ENCODE measurements at places on chromosomes 2 and 18. TPM values are rescaled to one million over a fixed set of nuclear protein-coding genes. Genes with fewer than 3 reads are reported as not detected.

The ZNF892 gene
- 7.1 TPM for total RNA-seq

The SIX3 gene
- total RNA-seq = not detected

The CSRNP3 gene
- 1.6 TPM for total RNA-seq

The NHEJ1 gene
- 13.1 TPM for total RNA-seq

The MATN3 gene
- 9.7 TPM for total RNA-seq

The TMEM178A gene
- 2.8 TPM for total RNA-seq

The TCF23 gene
- not detected for total RNA-seq

The HMSD gene
- total RNA-seq = 0.29 TPM

The MTCL1 gene
- total RNA-seq = 60.1 TPM

The NGEF gene
- 4.2 TPM for total RNA-seq

The LCT gene
- total RNA-seq = not detected

The CD226 gene
- total RNA-seq = 1.9 TPM

The XDH gene
- total RNA-seq = 2.2 TPM

The SERPINB3 gene
- 0.12 TPM for total RNA-seq

The GKN2 gene
- not detected for total RNA-seq

GRCh38 chr2:59449274-59449673 lies 1104.2 kb downstream of the BCL11A start:
- no peak for DNase-seq

- no peak for DNase-seq
Observed at GRCh38 chr2:99356853-99357252, 19.7 kb downstream of the EIF5B start.

GRCh38 chr2:119463990-119464389 lies 32.3 kb downstream of the TMEM37 start:
- no peak for DNase-seq

- DNase-seq = no peak
Observed at GRCh38 chr2:73708527-73708926, 28.6 kb downstream of the TPRKB start.

GRCh38 chr18:49997558-49997957 lies 184.2 kb upstream of the ACAA2 start:
- DNase-seq = no peak

- DNase-seq = no peak
Observed at GRCh38 chr2:30978044-30978443, 160.2 kb downstream of the GALNT14 start.

GRCh38 chr2:46171411-46171953 lies 125.7 kb upstream of the EPAS1 start:
- DNase-seq = no peak

DNA sequence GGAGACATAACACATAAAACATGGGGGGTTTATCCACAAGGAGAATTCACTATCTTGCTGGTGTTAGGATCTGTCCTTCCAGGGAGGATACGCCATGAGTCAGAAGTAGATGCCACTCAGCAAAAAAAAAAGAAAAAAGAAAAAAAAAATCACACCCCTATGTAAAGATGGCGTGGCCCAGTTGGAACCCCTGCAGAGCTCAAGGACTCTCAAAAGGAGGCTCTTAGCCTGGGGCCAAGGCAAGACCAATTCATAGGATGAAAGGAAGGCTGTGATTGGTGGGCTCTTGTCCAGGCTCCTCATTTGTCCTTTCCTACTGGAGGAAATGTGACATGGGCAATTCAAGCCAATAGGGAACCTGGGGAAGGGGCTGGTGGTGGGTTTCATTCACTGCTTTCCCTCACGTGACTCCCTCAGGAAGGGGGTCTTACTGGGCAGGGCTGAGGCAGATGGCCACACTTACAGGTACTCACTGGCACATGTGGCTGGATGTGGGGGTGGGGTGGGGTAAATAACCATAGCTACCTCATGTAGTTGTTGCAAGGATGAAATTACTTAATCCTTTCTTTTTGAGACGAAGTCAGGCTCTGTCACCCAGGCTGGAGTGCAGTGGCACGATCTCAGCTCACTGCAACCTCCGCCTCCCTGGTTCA lies 38.7 kb upstream of the HAAO start:
- DNase-seq = no peak

- no peak for DNase-seq
Observed at GRCh38 chr2:218448934-218449333, 30.0 kb downstream of the VIL1 start.

- DNase-seq = no peak
Observed at GRCh38 chr2:6982449-6982848, 65.2 kb downstream of the RNF144A start.

DNA sequence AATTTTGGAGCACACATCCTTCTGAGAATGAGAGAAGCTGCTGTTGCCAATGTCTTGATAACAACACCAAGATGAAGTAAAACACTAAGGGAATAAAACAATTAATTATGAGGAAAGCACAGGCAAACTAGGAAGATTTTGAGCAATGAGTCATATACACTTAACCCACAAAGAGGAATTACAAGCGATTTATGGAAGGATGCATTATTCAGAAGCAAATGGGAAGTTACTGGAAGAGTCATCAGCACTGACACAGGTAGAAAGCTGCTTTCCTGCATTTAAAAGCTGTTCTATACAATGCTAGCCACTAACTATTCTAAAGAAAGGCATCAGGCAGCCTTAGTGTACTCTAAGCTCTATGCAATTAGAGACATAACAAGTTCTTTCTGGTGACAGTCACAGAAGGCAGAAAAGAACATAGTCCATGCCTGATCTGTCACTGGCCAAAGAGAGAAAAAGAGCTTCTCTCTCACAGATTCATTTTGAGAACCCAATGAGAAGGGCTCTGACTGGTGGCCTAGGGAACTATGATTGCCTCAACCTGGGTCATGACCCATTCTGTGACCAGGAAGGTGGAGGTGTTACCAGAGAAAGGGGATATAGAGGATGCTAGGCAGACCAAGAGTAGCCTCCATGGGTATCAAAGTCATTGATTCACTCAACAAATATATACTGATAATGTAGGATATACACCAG lies 45.4 kb downstream of the M1AP start:
- no peak for DNase-seq

DNA sequence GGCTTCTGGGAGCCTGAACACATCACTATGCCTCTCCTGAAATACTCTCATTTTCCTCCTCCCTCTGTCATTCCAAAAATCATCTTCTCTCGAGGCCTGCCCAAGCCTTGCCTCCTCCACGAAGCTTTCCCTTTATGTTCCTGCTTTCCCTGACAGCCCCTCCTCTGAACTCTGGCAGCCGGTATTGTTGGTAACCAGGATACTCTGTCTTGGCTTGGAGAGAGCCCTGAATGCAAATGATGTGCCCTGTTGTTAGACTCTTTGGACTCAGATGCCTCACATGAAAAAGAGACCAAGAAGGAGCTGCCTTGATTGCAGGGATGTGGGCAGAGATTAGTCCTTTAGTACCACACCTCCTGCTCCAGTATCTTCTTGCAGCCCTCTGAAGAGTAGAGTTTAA lies 138.5 kb upstream of the DLX2 start:
- no peak for DNase-seq

DNA sequence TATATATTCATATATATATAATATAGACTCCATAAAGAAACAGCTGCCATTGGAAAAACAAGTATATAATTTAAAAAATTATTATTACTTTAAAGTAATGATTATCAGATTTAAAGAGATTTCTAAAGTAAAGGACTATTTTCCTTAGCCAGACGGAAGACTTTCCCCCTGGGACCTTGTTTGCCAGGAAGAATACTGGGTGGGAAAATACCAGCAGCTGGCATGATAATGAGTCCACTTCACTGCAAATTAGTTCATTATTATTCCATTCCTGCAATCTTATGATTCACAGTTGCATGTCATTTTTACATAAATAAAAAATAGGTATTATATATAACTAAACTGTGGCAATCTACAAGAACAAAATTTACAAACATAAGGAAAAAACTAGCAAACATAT lies 339.8 kb upstream of the CDH7 start:
- no peak for DNase-seq

DNA sequence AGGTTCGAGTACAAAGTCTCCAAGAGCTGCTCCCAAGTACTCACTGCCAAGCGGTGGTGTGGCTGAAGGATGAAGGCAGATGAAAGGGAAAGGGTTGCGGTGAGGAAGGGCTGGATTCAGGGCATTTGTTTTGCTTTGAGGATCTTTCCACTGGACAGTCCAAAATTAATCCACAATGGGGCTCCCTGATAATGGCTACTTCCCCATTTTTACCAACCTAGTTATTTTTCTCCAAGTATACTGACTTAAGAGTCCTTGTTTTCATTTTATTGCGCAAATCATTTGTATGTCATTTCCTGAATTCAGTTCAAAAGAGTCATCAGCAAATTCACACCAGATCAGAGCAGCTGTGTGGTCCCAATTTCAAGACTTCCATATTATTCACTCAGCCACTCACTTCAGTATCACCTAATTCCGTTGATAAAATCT lies 464 bp upstream of the SESTD1 start:
- DNase-seq = no peak

DNA sequence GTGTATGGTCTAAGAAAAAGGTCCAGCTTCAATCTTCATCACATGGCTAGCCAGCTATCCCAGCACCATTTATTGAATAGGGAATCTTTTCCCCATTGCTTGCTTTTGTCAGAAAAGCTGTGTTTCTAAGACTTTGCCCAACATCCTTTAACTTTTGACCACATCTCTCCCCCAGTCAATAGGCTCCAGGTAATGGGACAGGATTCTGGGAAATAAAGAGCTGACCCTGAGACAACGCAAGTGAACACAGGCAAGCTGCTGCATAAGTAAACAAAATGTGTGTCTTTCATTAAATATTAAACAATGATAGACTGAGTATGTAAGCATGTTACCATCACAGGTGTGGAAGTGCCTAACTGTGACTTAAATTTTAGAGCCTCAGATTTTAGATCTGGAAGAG lies 23.0 kb downstream of the FAM110C start:
- no peak for DNase-seq

- DNase-seq = peak; percentile 73
Observed at GRCh38 chr2:201231781-201232466, 28.4 kb upstream of the CASP8 start.

DNA sequence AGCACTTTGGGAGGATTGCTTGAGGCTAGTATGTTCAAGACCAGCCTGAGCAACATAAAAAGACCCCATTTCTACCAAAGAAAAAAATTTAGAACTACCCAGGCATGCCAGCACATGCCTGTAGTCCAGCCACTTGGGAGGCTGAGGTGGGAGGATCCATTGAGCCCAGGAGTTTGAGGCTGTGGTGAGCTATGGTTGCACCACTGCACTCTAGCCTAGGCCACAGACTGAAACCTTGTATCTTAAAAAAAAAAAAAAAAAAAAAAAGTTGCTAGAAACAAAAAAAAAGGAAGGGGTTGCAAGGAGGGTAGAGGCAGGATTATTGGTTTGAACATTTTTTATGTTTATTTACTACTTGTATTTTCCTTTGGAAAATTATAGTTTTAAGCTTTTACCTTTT lies 4.8 kb downstream of the SEC11C start:
- no peak for DNase-seq

GRCh38 chr2:219947575-219947974 lies 320.1 kb downstream of the SLC4A3 start:
- DNase-seq = no peak

DNA sequence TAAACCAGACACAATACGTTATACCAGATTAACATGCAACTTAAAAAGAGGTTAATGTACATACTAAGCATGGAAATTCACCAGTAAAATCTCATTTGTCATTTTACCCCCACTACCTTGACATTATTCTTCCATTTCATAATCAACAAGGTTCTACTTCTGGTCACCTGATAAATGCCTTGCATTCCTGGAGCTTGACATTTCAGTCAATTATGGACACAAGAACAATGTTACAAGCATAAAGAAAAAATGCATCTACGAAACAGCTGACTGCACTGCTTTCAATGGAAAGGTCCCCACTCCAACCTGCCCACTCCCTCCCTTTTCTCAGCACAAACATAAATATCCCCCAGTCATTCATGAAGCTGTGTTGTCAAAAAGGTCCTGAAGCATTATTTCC lies 31.4 kb downstream of the ARL5A start:
- DNase-seq = no peak

- no peak for DNase-seq
Observed at GRCh38 chr2:229174794-229175496, 96.1 kb downstream of the PID1 start.

GRCh38 chr2:126269911-126270310 lies 386.0 kb upstream of the GYPC start:
- DNase-seq = no peak

- DNase-seq = no peak
Observed at GRCh38 chr18:75810961-75811551, 383.6 kb upstream of the SMIM21 start.

- no peak for DNase-seq
Observed at GRCh38 chr2:42338567-42339190, 22.3 kb downstream of the COX7A2L start.

DNA sequence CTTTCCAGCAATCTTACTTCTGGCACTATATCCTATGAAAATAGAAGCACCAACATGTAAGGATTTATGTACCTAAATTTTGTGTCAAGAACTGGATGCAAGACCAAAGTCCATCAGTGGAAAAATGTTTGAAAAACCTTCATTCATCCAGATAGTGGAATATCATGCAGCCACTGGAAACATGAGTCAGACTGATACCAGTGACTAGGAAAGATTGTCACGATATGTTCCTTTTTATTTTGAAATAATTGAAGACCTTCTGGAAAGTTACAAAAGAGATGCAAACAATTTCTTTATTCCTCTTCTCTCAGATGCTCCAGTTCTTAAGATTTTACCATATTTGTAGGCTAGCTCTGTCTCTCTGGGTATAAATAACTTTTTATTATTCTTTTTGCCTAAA lies 40.5 kb upstream of the IL1R2 start:
- no peak for DNase-seq

DNA sequence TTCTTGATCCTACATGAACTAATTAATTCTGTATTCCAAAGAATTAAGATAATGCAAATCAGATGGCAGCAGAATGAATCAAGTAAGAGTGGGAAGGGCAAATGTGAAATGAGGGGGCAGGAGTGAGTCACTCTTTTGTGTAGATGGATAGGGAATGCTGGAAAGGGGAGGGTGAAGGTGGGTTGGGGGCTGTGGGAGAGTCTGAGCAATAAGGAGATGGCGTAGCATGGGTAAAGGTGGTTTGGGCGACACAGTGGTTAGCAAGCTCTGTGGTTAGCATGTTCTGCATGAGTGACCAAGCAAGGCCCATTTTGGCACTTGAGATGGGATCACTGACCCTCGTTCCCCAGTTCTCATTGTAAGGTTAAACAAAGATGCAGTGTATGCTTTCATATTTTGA lies 20.4 kb downstream of the GPD2 start:
- peak; percentile 72 for DNase-seq

GRCh38 chr2:152402780-152403759 lies 68.1 kb downstream of the FMNL2 start:
- no peak for DNase-seq

GRCh38 chr2:181393472-181393871 lies 63.7 kb upstream of the ITGA4 start:
- DNase-seq = no peak

DNA sequence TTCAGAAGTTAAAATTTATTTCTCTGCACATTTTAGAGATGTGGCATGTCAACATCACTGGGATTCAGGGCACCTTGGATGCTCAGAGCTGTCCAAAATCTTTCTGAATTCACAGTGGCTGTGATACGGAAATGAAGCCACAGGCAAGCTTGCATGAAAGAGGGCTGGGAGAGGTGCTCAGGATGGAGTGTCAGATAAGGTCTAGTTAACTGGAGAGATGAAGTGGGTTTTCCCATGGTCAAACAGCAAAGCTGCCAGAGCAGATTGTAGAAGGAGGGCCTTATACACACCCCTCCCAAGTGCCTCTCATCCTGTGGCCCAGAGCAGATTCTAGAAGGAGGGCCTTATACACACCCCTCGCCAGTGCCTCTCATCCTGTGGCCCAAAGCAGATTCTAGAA lies 286.8 kb upstream of the PXDN start:
- no peak for DNase-seq
